ENCODE measurements at places on chromosomes 12 and 14. TPM values are rescaled to one million over a fixed set of nuclear protein-coding genes. Genes with fewer than 3 reads are reported as not detected.

DNA sequence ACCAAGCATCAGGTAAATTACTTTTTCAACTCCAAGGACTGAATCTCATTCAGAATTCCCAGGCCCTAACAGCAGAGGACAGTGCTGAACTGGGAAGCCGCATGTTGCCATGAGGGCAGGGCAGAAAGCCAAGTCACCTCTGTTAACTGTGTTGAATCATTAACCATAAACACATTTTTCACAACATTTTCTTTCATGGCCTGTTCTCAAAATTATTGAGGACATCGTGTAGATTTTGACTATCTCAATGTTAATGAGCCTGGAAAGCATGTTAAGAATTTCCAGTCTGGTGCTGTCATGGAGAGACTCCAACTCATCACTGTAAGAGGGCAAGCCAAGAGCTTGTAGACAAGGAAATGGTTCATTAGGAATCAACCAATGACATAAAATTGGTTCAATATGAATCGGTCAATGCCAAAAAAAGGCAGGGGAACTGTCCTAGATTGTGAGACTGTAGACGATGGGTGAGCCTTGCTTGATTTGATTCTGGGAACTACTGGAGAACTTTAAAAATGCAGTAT lies 33.7 kb downstream of the CPM start:
- peak; percentile 10 for DNase-seq

GRCh38 chr14:26835979-26836570 lies 238.2 kb upstream of the NOVA1 start:
- DNase-seq = no peak

DNA sequence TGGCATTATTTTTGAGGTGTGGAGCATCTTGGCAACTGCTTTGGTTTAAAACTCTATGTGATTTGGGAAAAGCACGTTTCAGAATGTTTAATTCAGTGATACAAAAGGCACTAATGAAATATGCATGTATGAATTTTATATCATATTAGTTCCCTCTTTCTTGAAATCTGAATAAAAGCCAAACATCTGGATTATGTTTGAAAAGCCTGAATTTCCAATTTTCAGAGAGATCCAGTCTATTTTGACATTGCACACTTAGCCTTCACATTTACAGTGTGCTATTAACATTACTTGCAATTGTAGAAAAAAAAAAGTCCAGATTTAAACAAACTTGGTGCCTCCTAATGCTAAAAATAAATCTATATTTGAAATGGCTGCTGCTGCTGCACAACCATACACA lies 219.1 kb upstream of the NPAS3 start:
- DNase-seq = peak; percentile 87

GRCh38 chr14:61475316-61475715 lies 153.9 kb downstream of the PRKCH start:
- peak; percentile 64 for DNase-seq

GRCh38 chr14:85813040-85813439 lies 283.1 kb downstream of the FLRT2 start:
- no peak for DNase-seq

The CLEC1A gene
- 3.2 TPM for polyA plus RNA-seq

- DNase-seq = no peak
Measured at GRCh38 chr12:44367916-44368315, 508.2 kb downstream of the NELL2 start.

The NR4A1 gene
- polyA plus RNA-seq = 70.1 TPM

GRCh38 chr12:67546746-67547145 lies 101.8 kb upstream of the DYRK2 start:
- no peak for DNase-seq

GRCh38 chr12:67649261-67649569 lies 670 bp downstream of the DYRK2 start:
- DNase-seq = peak; percentile 55

DNA sequence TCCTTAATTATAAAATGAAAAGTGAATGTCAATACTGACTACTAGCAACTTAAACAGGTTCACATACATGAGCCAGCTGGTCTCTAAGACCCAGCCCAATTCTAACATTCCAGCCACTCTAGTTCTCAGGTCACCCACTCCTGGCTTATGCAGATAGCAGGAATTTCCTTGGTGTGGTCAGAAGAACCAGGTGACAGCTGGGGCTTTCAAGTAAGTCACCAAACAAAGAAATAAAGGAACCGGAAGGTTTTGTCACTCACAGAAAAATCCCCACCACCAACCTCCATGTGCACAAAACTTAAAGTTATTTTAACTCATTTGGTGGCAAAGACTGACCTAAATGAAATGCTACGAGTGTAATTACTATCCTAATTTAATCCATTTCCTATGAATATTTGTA lies 129.6 kb upstream of the CDKN3 start:
- no peak for DNase-seq

The ZNF891 gene
- polyA plus RNA-seq = 1.3 TPM

GRCh38 chr14:81890020-81890419 lies 356.4 kb upstream of the SEL1L start:
- peak; percentile 89 for DNase-seq

DNA sequence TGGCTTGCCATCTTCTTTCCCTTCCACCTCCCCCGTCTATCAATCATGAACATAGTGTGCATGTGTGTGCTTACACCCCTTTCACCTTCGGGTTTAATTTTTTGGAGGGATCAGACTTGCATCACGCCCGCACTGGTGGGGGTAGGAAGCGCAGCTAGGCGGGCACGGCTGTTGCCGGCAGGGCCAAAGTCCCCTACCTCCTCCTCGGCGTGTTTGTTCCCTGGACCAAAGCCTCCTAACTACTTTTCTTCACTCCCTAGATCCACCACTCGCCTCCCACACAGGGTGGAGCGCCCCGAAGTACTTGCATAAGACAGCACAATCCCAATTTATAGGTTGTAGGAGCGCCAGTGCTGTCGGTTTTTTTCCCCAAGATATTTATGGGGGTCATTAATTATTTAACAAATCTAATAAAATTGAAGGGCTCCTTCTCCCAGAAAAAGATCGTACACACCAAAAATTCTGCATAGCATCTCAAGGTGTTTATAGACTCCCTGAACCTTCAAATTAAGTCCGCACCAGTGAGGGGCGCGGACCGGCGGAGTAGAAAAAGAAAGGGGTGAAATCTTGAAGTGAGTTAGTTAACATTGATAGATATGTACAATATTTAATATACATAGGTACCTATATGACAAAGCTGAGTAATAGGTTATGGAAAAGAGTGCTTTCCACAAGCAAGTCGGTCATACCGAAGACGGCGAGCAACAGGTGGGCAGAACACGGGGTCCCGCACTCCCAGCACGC lies 717 bp downstream of the PKP2 start:
- DNase-seq = no peak

DNA sequence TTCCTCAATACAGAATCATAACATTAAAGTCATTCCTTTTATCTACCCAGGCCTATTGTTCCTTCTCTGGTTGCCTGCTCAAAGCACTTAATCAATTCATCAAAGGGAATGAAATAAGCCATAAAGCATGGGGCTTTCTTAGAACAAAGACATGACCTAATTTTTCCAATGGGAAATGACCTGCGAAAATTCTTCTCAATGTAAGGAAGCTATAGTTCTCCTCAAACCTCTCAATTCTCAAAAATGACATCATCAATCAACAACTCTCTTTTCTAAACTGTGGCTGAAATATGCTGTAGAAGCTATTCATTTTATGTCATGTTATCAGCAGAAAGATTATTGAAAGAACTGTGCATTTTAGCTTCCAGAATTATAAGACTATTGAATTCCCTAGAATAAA lies 116.0 kb upstream of the PTPRR start:
- no peak for DNase-seq

DNA sequence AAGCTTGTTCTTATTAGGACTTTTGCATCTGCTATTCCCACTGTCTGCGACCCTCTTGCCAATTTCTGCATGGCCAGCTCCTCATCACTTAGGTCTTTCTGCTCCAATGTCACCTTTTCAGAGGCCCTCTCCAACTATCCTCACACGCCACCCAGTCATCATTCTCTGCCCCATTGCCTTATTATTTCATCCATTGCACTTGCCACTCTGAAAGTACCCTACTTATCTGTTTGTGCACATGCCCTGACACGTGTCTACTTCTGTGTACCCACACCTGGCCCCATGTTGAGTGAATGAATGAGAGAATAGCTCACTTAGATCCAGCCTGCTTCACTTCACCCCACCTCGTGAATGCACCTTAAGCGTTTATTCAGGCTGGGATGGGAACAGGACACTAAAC lies 218.7 kb upstream of the TBX3 start:
- DNase-seq = no peak

- no peak for DNase-seq
Measured at GRCh38 chr12:12689647-12690300, 6.2 kb downstream of the GPR19 start.

- DNase-seq = peak; percentile 81
Measured at GRCh38 chr14:103492156-103492925, 30.3 kb downstream of the CKB start.

- peak; percentile 96 for DNase-seq
Measured at GRCh38 chr14:100825713-100826331, at the start of gene MEG3. Gene MEG3, plus strand, starts transcription at chr14:100826118.

DNA sequence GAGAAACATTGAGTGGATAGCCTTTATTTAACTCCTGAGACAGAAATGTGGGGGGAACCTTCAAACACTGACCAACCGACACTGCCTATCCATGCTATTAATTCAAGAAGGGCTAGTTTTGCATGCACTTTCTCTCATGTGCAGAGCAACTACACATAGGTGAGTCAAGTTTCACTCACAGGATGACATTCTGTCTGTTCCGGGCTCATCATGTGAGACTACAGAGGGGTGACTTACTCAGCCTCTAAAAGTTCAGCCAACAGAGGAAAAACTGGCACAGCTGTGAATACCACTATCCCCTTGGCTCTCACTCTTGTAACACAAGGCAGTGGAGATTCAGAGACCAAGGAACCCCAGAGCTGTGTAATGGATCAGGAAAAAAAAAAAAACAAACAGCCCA lies 13.3 kb downstream of the BEST3 start:
- DNase-seq = peak; percentile 67

The AICDA gene
- polyA plus RNA-seq = 0.17 TPM

- no peak for DNase-seq
Measured at GRCh38 chr14:97277711-97278110, 480.5 kb downstream of the VRK1 start.

GRCh38 chr12:124345795-124346194 lies 50.9 kb downstream of the RFLNA start:
- DNase-seq = no peak

GRCh38 chr12:50612882-50613281 lies 108.1 kb downstream of the DIP2B start:
- DNase-seq = no peak

The SOAT2 gene
- polyA plus RNA-seq = 0.07 TPM

- DNase-seq = no peak
Measured at GRCh38 chr12:42410340-42410739, 84.4 kb downstream of the PPHLN1 start.

DNA sequence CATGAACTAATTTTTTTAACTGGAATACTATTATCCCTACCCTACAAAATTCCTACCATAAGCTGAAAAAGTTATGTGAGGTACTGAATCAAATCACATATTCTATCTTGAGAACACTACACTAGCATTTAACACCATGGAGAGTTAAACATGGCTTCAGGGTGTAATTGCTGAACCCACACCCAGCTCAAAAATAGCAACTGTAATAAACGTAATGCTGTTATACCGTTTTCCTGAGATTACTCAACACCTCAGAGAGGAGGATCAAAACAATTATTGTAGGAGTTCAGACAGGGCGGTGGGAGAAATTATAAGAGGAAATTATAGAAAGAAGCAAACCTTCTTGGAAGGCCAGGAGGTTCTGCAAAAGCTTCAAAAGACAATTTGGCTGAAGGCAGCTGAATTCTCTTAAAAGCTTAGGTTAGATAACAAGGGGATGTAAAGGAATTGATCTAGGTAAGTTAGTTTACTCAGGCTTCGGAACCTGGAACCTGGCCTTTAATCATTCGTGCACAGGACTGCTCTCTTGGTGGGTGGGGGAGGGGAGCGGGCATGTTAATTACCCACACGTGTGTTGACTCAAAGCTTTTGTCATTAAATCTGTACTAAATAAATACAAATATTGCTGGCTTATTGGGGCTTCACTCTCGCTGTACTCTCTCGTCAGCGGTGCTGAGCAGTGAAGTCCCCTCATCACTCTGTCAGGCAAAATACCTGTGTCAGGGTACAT lies 12.1 kb upstream of the IPO8 start:
- DNase-seq = no peak

The NFATC4 gene
- 71.1 TPM for polyA plus RNA-seq

GRCh38 chr12:132689227-132689626 lies 1.8 kb downstream of the PXMP2 start:
- DNase-seq = no peak

The ANO2 gene
- 5.1 TPM for polyA plus RNA-seq

DNA sequence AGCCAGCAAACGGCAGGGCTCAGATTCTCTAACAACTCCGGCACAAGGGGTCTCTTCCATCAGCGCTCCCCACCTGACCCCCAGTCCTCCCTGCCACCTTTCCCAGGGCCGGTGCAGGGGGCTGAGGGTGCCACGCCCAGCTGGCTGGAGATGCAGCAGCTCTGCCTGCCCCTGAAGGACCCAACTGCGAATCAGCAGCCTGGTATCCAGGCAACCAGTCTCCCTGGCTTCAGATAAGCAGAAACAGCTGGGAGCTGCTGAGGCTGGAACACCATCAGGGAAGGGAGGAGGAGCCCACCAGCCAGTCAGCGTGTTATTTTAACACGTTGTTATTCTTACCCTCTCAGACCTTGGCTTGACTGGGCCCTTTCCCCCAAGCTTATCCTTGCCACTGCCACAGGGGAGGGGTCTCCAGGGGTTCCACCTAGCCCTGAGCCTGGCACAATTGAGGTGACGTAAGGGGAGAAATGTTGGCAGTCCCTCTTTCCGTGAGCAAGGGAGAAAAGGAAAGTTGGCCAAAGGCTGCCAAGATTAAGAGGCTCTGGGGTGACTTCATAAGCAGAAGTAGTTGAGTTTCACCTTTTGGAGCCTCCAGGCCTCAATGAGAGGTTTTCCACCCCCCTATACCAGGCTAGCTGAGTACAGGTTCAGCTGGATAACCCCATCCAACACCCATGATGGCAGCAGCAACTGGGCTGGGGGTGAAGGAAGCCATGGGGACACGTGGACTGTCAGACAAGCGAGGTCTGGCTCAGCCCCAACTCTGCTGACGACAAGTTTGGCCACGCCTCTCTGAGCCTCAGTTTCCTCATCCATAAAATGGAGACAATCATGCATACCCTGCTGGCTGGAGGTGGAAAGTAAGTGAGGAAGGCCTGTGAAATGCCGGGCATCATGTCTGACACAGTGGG lies 91.1 kb downstream of the IRF2BPL start:
- peak; percentile 98 for DNase-seq

The PHETA1 gene
- 8.9 TPM for polyA plus RNA-seq

- peak; percentile 10 for DNase-seq
Measured at GRCh38 chr12:74365178-74365964, 172.3 kb upstream of the ATXN7L3B start.

The FOXM1 gene
- polyA plus RNA-seq = 22.6 TPM

All from muscle of leg (tissue), 16 donors.